ENCODE measurements at places on chromosomes 3 and 15.

DNA sequence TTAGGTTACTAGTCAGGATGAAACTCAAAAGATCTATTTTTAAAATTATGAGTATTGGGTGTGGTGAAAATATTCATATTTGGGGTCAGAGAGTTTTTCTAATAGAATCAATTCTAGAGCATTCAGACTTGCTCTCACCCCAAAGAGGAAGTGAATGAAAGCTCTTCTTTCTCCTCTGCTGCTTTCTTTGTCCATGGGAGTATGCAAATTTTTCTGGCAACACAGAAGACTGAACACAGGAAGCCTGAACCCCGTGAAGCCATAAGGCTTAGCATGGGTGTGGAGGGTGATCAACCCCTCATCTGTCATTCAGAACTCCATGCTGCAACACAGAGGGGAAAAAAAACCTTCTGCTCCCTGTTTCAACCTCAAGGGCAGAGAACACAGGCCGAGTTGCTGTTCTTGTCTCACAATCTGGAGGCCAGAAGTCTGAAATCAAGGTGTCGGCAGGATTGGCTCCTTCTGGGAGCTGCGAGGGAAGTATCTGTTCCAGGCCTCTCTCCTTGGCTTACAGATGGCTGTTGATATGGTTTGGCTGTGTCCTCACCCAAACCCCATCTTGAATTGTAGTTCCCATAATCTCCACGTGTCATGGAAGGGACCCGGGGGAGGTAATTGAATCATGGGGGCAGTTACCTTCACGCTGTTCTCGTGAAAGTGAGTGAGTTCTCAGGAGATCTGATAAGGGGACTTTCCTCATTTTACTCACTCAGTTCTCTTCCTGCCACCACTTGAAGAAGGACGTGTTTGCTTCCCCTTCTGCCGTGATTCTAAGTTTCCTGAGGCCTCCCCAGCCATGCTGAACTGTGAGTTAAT, 33.7 kb upstream of the CD47 start:
- DNase-seq: peak; percentile 80

GRCh38 chr15:45702041-45702440, 67.2 kb downstream of the SQOR start:
- DNase-seq: no peak

DNA sequence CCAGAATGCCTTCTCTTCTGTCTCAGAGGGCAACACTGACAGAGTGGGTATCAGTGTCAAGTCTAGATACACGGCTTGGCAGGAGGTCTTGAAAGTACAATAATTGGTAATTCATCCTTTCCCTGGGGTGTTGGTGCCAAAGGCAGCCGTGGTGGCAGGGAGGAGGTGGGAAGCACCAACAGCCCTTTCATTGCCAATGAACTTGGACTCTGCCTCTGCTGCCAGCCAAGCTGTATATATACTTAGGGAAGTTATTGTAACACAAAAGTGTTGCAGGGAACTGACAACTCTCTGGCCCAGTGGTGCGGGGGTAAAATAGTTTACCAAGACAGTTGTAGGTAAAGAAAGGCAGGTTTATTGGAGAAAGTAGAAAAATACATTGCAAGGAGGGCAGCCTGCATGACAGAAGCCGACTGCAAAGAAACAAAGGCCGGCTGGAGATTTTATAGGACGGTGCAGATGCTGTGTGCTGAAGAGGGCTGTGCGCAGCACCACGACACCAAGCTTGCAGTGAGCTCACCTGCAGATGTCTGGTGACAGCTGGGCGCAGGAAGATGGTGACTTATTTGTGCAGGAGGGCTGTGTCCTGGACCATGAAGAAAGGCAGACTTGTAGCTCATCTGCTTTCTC, 4.0 kb upstream of the FAM3D start:
- DNase-seq: no peak

- DNase-seq: no peak
Measured at GRCh38 chr15:60362321-60363086, 35.3 kb downstream of the ANXA2 start.

- no peak for DNase-seq
Measured at GRCh38 chr3:171796625-171797264, 13.5 kb downstream of the PLD1 start.

- DNase-seq: no peak
Measured at GRCh38 chr3:152087153-152087552, 181.6 kb upstream of the MBNL1 start.

DNA sequence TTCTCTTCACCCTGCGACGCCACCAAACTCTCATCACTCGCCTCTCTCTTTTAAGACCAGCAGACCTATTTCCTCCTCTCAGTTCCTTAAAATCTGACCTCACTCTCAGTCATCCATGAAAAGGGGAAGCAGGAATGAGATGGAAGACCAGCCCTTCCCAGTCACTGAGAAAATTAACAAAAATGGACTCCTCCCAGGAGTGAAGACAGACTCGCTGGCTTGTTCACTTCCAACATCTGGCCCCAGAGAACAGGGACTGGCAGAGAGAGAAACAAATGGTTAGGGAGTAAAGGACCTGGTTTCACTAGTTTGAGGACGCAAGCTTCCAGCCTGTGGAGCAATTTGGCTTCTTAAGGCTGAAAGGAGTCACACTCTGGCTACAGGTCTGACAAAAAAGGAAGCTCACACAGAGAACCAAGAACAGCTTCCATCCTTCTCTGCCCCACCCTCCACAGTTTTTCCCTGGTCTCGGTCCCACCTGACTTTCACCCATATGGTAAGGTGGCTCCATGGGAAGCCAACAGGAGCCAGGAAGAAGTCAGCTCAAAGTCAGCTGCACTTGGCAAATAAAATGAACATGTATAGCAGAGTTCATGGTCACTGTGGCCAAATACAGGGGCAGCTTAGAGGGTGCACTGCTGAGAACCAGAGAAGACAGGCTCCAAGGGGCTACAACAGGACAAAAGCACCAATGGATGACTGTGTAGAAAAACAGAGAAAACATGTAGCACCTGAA, 57.2 kb downstream of the ITGB5 start:
- no peak for DNase-seq

GRCh38 chr3:9301798-9302197, 52.4 kb upstream of the SRGAP3 start:
- no peak for DNase-seq

All from Peyer's patch (tissue), 4 donors.